ENCODE measurements at places on chromosomes 3 and 15. TPM values are rescaled to one million over a fixed set of nuclear protein-coding genes. Genes with fewer than 3 reads are reported as not detected.

GUCA1C gene
- not detected for polyA plus RNA-seq

TGM5 gene
- polyA plus RNA-seq, result not detected

SCN11A gene
- not detected for polyA plus RNA-seq

DNA sequence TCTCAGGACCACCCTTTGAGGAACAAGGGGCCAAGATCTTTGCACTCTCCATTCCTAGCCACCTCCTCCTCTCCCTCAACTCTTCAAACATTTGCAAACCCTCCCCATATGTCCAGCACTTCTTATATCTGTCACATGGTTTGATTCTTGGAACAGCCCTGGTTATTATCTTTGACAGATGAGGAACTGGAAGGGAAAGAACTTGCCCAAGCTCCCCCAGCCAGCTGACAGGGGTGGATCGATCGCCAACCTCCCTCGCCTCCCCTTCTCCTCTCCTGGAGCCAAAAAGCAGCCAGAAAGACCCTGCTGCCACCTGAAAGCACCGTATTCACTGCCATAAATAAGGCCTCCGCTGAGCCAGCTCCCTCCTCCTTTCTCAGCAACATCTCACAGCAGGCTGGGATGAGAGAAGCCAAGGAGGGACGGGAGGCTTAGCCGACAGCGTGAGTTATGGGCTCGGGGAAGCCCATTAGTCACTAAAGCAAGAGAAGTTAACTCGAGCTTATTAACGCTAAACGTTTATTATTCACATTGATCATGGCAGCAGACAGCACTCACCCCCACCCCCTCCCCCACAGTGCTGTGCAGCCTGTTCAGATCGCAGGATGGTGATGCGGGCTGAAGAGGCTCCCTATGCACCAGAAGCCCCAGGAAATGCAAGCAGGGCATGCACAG, 22.2 kb upstream of the FGD5 start:
- H3K4me1 ChIP-seq, result no peaks in the 10 kb centered on the region
- H3K27me3 ChIP-seq, result no peaks in the 10 kb centered on the region
- DNase-seq, result no peak
- H3K27ac ChIP-seq, result no peak overlapping the region
- H3K4me3 ChIP-seq, result no peak overlapping the region

- H3K4me3 ChIP-seq, result no peak overlapping the region
- no peaks in the 10 kb centered on the region for H3K36me3 ChIP-seq
- H3K4me1 ChIP-seq, result peaks cover 4% of the 10 kb centered on the region
- H3K27ac ChIP-seq, result no peak overlapping the region
Measured at GRCh38 chr3:168029705-168030104, 66.0 kb downstream of the GOLIM4 start.

- H3K4me1 ChIP-seq, result no peaks in the 10 kb centered on the region
- no peaks in the 10 kb centered on the region for H3K27me3 ChIP-seq
- no peak overlapping the region for H3K4me3 ChIP-seq
Measured at GRCh38 chr3:78867409-78868372, 900.1 kb downstream of the ROBO1 start.

DNA sequence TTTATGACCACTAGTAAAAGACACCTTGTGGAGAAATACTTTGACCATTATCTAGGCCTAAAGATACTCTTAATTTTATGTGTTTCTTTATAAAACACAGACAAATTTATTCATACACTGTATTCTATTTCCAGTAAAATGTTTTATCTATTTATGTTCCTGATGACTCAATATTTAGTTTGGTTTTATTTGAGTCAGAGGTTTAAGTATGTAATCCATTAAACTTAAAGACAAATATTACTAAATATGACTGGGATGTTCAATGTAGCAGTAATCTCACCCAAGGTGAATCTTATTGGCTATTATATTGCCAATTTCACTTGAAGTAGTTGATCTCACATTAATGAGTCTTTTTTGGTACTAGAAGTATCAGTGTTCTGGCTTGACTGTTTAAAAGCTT, 799.7 kb downstream of the CADM2 start:
- no peaks in the 10 kb centered on the region for H3K36me3 ChIP-seq
- H3K27ac ChIP-seq, result no peak overlapping the region
- no peak overlapping the region for H3K4me3 ChIP-seq
- H3K27me3 ChIP-seq, result no peaks in the 10 kb centered on the region
- no peak for DNase-seq

DNA sequence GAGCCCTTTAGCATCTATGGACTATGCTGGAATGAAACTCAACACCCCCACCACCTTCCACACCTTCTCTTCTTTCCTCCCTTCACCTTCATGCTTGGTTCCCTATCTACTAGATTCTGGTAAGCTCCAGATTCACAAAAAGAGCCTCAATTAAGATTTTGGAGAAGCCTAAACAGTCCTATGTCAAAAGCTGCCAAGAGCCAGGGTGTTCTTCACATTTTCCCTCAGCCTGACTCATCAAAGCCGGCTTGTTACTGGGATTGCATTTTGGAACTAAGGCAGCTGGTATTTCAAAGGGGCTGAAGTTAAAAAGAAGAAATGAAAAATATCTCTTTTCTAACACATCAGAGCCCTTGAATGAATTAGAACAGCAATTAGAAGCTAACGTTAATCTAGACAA, 247.7 kb downstream of the MYRIP start:
- peaks cover under 1% of the 10 kb centered on the region for H3K36me3 ChIP-seq
- no peak overlapping the region for H3K27ac ChIP-seq
- DNase-seq, result no peak
- H3K4me1 ChIP-seq, result no peaks in the 10 kb centered on the region
- no peak overlapping the region for H3K4me3 ChIP-seq

GRCh38 chr3:71217640-71218222, 365.8 kb downstream of the FOXP1 start:
- DNase-seq, result no peak
- no peaks in the 10 kb centered on the region for H3K27me3 ChIP-seq
- H3K4me1 ChIP-seq, result peaks cover 86% of the 10 kb centered on the region
- no peak overlapping the region for H3K4me3 ChIP-seq
- peak overlapping the region; percentile 21 for H3K27ac ChIP-seq

- H3K27me3 ChIP-seq, result peaks cover 2% of the 10 kb centered on the region
- H3K4me3 ChIP-seq, result peak within 1 kb of the TSS; percentile 96
- peak within 1 kb of the TSS; percentile 99 for H3K27ac ChIP-seq
- H3K36me3 ChIP-seq, result peaks cover 3% of the 10 kb centered on the region
- peaks cover 68% of the 10 kb centered on the region for H3K4me1 ChIP-seq
Measured at GRCh38 chr15:74781431-74782258, at the start of gene CSK. Gene CSK (plus strand): TSS chr15:74782080. CDS start chr15:74798298, 16,218 bp downstream.

- H3K27ac ChIP-seq, result peak overlapping the region; percentile 66
- H3K4me1 ChIP-seq, result peaks cover 46% of the 10 kb centered on the region
- no peak for DNase-seq
- peaks cover 3% of the 10 kb centered on the region for H3K36me3 ChIP-seq
- no peak overlapping the region for H3K4me3 ChIP-seq
- no peaks in the 10 kb centered on the region for H3K27me3 ChIP-seq
Measured at GRCh38 chr3:151226088-151226563, 23.1 kb upstream of the GPR171 start.
